ENCODE measurements at places on chromosomes 1 and 21. TPM values are rescaled to one million over a fixed set of nuclear protein-coding genes. Genes with fewer than 3 reads are reported as not detected.

Gene OPRD1
- total RNA-seq, result not detected

Gene EFNA3
- total RNA-seq, result 1.9 TPM

Gene ADAMTS5
- total RNA-seq, result 0.07 TPM

Gene TRPM2
- total RNA-seq, result not detected

Gene PDZK1
- 0.27 TPM for total RNA-seq

Gene CASQ2
- total RNA-seq, result not detected

Gene KCNT2
- 0.57 TPM for total RNA-seq

Gene STYXL2
- total RNA-seq, result not detected

Gene HES2
- 32.6 TPM for total RNA-seq

Gene CLEC20A
- not detected for total RNA-seq

Gene OR2G6
- not detected for total RNA-seq

Gene SPRR2E
- total RNA-seq, result not detected

Gene GNPAT
- total RNA-seq, result 69.0 TPM

Gene SMYD3
- total RNA-seq, result 26.9 TPM

Gene PYCR2
- total RNA-seq, result 31.9 TPM

Gene ZYG11A
- total RNA-seq, result 1.1 TPM

Gene SDC3
- 16.6 TPM for total RNA-seq

Gene CSF3R
- not detected for total RNA-seq

Gene LEFTY1
- not detected for total RNA-seq

Gene GBP3
- 30.6 TPM for total RNA-seq
